Natural killer cell (primary cell): ENCODE measurements at places on chromosomes 3 and 15. TPM values are rescaled to one million over a fixed set of nuclear protein-coding genes. Genes with fewer than 3 reads are reported as not detected.

GRCh38 chr3:45362758-45363157 lies 25.6 kb upstream of the LARS2 start:
- H3K4me1 ChIP-seq = no peaks in the 10 kb centered on the region
- H3K36me3 ChIP-seq = no peaks in the 10 kb centered on the region
- no peak overlapping the region for H3K4me3 ChIP-seq

DNA sequence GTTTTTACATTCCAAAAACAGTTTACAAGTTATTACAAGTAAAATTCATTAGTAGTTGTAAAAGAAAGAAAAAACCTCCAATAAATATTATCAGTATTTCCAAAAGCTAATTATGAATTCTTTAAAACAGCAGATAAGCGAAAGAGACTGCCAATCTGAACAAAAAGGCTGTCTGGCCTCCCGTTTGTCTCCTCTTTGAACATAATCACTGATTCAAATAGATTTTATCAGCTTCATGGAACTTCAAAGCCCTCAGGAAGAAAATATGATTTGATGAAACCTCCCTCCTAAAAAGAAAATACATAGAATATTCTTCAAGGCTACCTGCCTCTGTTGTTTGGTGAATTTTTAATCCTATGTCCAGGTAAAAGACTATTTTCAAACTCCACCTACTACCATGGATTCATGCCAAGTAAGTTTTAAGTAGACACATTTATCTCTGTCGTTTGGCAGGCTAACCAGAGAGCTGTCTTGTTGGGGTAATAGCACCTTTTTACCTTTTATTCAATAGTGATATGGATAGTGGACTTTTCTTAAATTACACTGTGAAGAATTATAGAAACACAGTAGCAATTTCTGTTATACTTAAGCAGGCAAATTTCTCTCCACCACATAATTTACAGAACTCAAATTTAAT lies 35.0 kb downstream of the SATB1 start:
- H3K4me3 ChIP-seq = no peak overlapping the region
- H3K27me3 ChIP-seq = no peaks in the 10 kb centered on the region
- H3K36me3 ChIP-seq = peaks cover 61% of the 10 kb centered on the region
- H3K4me1 ChIP-seq = no peaks in the 10 kb centered on the region
- no peak for DNase-seq

GRCh38 chr3:126734106-126734723 lies 30.2 kb downstream of the CHCHD6 start:
- no peaks in the 10 kb centered on the region for H3K27me3 ChIP-seq
- DNase-seq = no peak
- no peak overlapping the region for H3K27ac ChIP-seq
- peaks cover 13% of the 10 kb centered on the region for H3K4me1 ChIP-seq
- no peaks in the 10 kb centered on the region for H3K36me3 ChIP-seq

- DNase-seq = no peak
- no peak overlapping the region for H3K4me3 ChIP-seq
- H3K36me3 ChIP-seq = no peaks in the 10 kb centered on the region
- H3K27me3 ChIP-seq = no peaks in the 10 kb centered on the region
These were observed 441.7 kb upstream of the PDZRN3 start for GRCh38 chr3:74066456-74066855.

- DNase-seq = no peak
- no peak overlapping the region for H3K27ac ChIP-seq
- H3K27me3 ChIP-seq = no peaks in the 10 kb centered on the region
- H3K4me1 ChIP-seq = no peaks in the 10 kb centered on the region
These were observed 527.4 kb downstream of the SI start for GRCh38 chr3:164550857-164551256.

- peaks cover 63% of the 10 kb centered on the region for H3K36me3 ChIP-seq
- H3K4me1 ChIP-seq = no peaks in the 10 kb centered on the region
- no peak for DNase-seq
- no peak overlapping the region for H3K4me3 ChIP-seq
These were observed 26.4 kb downstream of the PTPN23 start for GRCh38 chr3:47407237-47407636.

- peak; percentile 51 for DNase-seq
- H3K27me3 ChIP-seq = peaks cover 30% of the 10 kb centered on the region
- H3K4me3 ChIP-seq = peak within 1 kb of the TSS; percentile 36
- H3K4me1 ChIP-seq = peaks cover 19% of the 10 kb centered on the region
- H3K27ac ChIP-seq = no peak within 1 kb of the TSS
- no peaks in the 10 kb centered on the region for H3K36me3 ChIP-seq
These were observed at the start of gene TMEM266 for GRCh38 chr15:76059320-76060117. TSS of gene TMEM266 (plus strand) at chr15:76059985. CDS start at chr15:76134264, 74,279 bp downstream.

GRCh38 chr15:100106732-100107131 lies 235.0 kb downstream of the ADAMTS17 start:
- H3K36me3 ChIP-seq = no peaks in the 10 kb centered on the region
- DNase-seq = no peak
- no peaks in the 10 kb centered on the region for H3K27me3 ChIP-seq
- peaks cover 12% of the 10 kb centered on the region for H3K4me1 ChIP-seq
- H3K27ac ChIP-seq = no peak overlapping the region
- H3K4me3 ChIP-seq = no peak overlapping the region

GRCh38 chr3:16873872-16874271 lies 10.9 kb upstream of the PLCL2 start:
- no peak overlapping the region for H3K27ac ChIP-seq
- no peak for DNase-seq
- H3K4me3 ChIP-seq = no peak overlapping the region
- peaks cover 3% of the 10 kb centered on the region for H3K4me1 ChIP-seq

DNA sequence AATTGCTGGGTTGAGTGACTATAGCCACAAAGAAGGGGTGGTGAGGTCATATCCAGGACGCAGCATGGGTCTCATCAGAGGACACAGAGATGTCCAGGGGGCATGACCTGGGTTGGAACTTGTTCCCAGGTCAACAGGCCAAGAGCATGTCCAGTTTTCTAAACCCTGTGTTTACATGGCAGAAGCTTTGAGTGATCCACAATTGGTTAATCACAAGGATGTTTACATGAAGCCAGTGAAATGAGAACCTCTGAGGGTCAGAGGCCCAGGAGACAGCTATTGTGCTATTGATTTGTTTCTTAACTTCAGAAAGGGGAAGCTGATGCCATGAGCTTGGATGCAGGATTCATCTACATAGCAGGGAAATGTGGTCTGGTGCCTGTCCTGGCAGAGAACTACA lies 42.2 kb upstream of the TOPBP1 start:
- DNase-seq = no peak
- no peaks in the 10 kb centered on the region for H3K27me3 ChIP-seq
- H3K4me3 ChIP-seq = no peak overlapping the region
- H3K36me3 ChIP-seq = no peaks in the 10 kb centered on the region
- H3K27ac ChIP-seq = no peak overlapping the region
- no peaks in the 10 kb centered on the region for H3K4me1 ChIP-seq

- H3K4me3 ChIP-seq = no peak overlapping the region
- H3K4me1 ChIP-seq = no peaks in the 10 kb centered on the region
- H3K27me3 ChIP-seq = no peaks in the 10 kb centered on the region
- DNase-seq = no peak
- H3K36me3 ChIP-seq = peaks cover 5% of the 10 kb centered on the region
- no peak overlapping the region for H3K27ac ChIP-seq
These were observed 16.1 kb upstream of the EBLN2 start for GRCh38 chr3:73045391-73045790.

ACTC1 gene
- total RNA-seq = not detected

DNA sequence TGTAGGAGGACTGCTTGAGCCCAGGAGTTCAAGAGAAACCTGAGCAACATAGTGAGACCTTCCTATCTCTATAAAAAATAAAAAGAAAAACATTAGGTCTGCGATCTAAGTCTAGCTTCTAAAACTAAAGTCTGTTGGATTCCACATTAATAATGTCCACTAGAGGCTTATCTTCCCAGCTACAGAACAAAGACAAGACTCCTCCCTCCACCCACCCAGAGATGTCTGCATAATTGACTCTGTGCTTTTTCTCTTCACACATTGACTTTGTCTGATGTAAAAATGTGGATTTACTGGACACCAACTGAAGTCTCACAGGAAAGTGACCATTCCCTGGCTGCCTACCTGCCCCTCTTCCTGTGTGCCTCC lies 91.8 kb downstream of the ATP10A start:
- H3K27ac ChIP-seq = no peak overlapping the region
- no peaks in the 10 kb centered on the region for H3K4me1 ChIP-seq
- no peaks in the 10 kb centered on the region for H3K36me3 ChIP-seq
- no peak overlapping the region for H3K4me3 ChIP-seq

PSTPIP1 gene
- 218 TPM for total RNA-seq

GRCh38 chr3:138888560-138888959 lies 53.8 kb upstream of the PIK3CB start:
- no peak overlapping the region for H3K4me3 ChIP-seq
- no peaks in the 10 kb centered on the region for H3K27me3 ChIP-seq
- H3K27ac ChIP-seq = no peak overlapping the region
- H3K36me3 ChIP-seq = no peaks in the 10 kb centered on the region
- no peak for DNase-seq
- no peaks in the 10 kb centered on the region for H3K4me1 ChIP-seq

ZPLD1 gene
- not detected for total RNA-seq

DNA sequence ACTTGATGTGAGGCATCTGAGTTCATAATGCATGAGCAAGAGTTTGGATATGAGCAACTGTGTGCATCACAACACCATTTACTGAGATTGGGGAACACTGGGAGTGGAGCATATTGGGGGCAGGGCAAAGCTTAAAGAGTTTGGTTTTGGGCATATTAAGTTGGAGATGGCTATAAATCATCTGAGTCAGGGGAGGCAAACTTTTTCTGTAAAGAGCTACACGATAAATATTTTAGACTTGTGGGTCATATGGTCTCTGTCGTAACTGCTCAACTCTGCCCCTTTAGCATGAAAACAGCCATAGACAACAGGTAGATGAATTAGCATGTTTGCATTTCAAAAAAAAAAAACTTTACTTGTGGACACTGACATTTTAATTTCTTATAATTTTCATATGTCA lies 20.0 kb downstream of the ENTPD3 start:
- H3K36me3 ChIP-seq = no peaks in the 10 kb centered on the region
- H3K4me3 ChIP-seq = no peak overlapping the region
- H3K4me1 ChIP-seq = no peaks in the 10 kb centered on the region
- H3K27ac ChIP-seq = no peak overlapping the region

DNA sequence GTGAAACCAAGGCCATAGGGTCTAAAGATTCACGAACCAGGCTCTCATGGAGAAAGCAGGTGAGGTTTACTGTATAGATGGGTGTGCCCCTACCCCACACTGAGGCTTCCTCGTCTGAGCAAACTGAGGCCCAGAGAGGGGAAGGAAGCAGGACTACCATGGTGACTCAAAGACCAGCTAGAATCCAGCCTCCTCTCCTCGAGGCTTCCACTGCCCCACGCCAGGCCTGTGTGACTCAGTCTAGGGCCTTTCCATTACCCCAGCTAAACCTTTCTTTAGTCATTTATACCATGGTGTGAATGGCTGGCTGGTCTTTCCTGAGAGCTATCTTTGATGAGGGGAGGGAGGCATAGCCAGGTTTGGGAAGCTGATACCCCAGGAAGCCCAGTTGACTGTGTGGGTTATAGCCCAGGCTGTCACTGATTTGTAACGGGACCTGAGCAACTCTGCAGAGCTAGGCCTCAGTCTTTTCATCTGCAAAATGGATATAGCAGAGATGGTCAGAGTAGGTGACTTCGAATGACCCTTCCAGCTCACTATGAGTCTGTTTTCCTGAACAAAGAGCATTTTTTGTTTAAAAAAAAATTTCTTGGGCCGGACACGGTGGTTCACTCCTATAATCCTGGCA lies 3.0 kb upstream of the RHO start:
- DNase-seq = no peak
- H3K4me1 ChIP-seq = peaks cover 12% of the 10 kb centered on the region
- H3K27me3 ChIP-seq = no peaks in the 10 kb centered on the region

DNA sequence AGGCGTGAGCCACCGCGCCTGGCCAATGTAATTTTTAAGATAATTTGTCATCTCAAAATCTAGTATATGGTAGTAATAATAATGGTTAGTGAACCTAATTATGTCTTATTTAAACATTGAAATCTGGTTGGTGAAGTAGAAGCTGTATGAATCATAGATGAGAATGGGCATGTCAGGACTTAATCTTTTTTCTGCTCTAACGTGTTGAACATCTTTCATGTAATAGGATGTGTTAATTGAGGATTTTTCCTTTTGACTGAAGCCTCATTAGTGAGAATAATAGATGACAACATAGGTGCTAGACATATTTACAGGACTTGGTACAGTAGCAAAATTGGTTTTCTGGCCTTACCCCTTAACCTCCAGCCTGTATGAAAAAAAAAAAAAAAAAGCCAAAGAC lies 835.6 kb downstream of the IGSF11 start:
- H3K36me3 ChIP-seq = no peaks in the 10 kb centered on the region
- DNase-seq = no peak
- no peak overlapping the region for H3K4me3 ChIP-seq

GRCh38 chr3:125055331-125055912 lies 375 bp downstream of the HEG1 start:
- H3K27me3 ChIP-seq = no peaks in the 10 kb centered on the region
- peak overlapping the region; percentile 82 for H3K27ac ChIP-seq
- DNase-seq = peak; percentile 49

DNA sequence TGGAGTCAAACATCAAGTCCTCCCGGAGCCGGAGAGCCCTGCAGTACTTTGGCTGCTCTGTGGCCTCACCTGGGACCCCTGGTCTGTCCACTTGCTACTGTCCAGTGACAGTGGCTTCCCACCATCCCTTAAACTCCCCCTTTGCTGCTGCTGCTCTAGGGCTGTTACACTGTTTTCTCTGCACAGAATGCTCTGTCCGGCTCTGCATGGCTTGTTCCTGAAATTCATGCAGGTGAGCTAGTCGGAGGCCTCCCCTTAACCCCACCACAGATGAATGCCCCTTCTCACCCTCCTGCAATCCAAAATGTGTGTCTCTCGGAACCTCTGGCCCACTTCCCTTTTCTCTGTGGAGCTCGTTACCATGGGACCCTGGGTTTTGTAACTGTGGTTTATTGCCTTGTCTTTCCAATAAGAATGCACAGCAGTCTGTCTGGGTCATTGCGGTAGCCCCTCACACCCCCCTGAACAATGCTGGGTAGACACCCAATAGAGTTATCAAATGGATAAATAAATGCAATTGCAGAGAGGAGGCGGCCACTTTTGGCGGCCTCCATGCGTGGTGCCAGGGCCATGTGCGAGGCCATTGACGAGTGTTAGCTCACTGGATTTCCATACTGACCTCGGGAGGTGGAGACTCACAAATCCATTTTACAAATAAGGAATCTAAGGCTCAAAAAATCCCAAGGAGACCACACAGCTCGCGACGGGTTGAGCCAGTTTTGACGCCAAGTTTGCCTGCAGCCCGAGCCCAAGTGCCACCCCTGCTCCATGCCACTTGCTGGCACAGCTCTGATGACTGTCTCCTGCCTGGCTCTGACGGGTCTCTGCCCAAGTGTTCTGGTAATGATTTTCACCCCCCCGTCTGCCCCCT lies 48.5 kb downstream of the RGMA start:
- DNase-seq = no peak
- no peaks in the 10 kb centered on the region for H3K36me3 ChIP-seq
- H3K27me3 ChIP-seq = no peaks in the 10 kb centered on the region

MORC1 gene
- not detected for total RNA-seq

IMPG2 gene
- total RNA-seq = 0.72 TPM

HYKK gene
- total RNA-seq = not detected
